Activated T-cell treated with anti-CD3 and anti-CD28 coated beads, Interleukin-2, amount 50 U/mL, for 72 hours (primary cell): ENCODE measurements at places on chromosomes 16 and 17.

GRCh38 chr16:75074920-75075687 is 41.5 kb downstream of the LDHD start:
- peak; percentile 89 for DNase-seq

GRCh38 chr17:17080781-17081180 is 38.5 kb downstream of the MPRIP start:
- DNase-seq, result no peak

GRCh38 chr16:58030136-58030840 is 4.7 kb downstream of the MMP15 start:
- DNase-seq, result no peak

DNA sequence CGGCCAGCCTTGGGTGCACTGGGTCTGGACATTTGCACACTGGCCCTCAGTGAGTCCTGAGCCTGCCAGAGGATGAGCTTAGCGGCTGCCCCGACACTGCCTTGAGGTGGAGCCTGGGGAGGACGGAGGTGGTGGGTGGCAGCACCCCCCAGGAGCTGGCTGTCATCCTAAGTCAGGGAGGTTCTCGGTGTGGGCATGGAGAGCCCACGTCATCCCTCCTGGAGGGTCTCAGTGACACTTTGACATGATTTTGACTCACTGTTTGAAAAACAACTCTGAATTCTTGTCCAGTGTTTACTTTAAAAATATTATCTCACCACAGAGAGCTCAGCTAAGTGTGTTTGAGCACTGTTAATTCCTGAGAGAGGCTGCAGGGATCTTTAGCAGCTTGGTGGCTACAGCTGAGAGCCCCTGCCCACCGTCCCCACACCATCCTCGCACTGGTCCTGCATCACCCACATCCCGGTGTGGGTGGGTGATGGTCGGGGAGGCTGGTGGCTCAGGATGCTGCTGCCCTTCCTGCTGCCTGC is 63.1 kb downstream of the BANP start:
- DNase-seq, result no peak

- DNase-seq, result peak; percentile 65
Measured at GRCh38 chr16:68289621-68290329, 21.0 kb downstream of the SLC7A6OS start.

- DNase-seq, result no peak
Measured at GRCh38 chr17:82495844-82496528, 23.5 kb upstream of the FOXK2 start.

- no peak for DNase-seq
Measured at GRCh38 chr16:67154578-67155294, 3.9 kb upstream of the B3GNT9 start.

DNA sequence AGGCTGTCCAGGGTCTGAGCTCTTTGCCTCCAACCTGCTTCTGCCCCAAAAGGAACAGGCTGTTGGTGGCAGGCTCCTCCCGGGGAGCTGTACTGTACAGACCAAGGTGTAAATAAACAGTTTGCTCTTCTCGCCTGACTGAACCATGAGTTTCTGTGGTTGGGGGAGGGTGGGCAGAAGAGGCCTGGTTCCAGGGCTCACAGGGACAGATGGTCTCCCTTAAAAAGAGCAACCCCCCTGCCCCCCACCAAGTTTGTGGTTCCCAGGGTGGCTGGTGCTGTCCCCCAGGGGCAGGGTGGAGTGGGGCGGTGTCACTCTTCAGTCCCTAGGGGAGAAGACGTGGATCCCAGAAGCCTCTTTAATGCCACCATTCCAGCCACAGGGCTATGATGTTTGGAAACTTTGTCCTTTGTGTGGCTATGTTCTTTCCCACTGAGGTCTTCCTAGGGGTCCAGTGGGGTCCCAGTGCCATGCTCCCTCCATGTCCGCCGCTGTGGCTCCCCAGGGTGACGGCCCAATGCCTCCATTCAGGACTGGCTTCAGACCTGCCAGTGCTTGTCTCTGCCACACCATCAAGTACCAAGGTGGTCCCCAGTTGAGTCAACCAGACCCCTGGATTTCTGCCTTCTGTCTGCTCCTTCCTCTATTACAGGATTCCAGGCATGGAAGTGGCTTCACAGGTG is 146.7 kb downstream of the RAB11FIP4 start:
- no peak for DNase-seq

DNA sequence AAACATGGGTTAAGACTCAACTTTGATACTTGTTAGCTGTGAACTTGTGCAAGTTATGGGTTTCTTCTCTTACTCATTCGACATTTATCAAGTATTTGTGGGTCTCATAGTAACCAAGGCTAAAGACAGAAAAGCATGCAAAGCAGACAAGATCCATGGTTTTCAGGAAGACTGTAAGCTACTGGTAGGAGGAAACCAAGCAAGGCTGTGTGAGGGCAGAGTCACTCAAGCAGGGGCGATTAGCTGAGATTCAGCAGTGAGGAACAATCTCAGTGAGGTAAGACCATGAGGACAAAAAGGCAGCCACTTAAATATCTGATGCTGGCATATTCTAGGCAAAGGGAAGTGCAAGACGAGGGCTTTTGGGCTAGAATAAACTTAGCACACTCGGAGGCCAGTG is 29.5 kb downstream of the MBTD1 start:
- DNase-seq, result no peak

GRCh38 chr17:70394473-70395232 is 225.3 kb downstream of the KCNJ2 start:
- DNase-seq, result no peak

- no peak for DNase-seq
Measured at GRCh38 chr17:42457107-42457792, 1.4 kb upstream of the ATP6V0A1 start.

- DNase-seq, result no peak
Measured at GRCh38 chr17:34006126-34006525, 249.0 kb upstream of the CCL2 start.

DNA sequence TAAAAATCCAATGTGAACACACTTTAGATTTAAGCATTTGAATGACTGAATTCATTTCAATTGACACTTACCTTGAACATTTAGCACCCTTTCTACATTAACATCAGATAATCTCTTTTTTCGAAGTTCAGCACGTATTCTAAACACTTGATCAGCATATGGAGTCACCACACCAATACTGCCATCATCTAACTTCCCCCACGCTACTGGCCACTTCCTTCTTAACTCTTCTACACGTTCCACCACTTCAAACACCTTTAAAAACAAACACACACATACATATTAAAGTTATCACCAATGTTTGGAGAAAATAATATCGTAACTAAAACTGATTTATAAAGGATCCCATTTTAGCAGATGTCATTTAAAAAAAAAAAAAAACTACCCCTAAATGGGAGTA is 93.5 kb downstream of the CACNG1 start:
- DNase-seq, result no peak

DNA sequence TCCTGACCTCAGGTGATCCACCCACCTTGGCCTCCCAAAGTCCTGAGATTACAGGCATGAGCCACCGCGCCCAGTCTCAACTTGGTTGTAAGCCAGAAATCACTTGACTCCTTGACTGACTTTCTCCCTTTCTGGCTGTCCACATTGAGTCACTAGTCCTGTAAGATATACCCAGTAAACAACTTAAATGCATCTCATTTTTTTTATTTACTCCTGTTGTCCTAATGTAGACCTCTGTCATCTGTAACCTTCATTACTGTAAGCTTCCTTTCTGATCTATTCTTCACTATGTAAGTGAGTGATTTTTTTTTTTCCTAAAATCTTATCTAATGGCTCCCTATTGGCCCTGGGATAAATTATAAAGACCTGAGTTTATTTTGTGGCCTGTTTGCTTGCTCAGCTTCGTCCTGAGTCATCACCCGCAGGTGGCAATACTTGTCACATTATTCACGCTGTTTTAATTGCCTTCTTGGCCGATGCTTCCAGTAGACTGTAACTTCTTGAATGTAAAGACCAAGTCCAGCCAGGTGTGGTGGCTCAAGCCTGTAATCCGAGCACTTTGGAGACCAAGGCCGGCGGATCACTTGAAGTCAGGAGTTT is 41.0 kb downstream of the PAFAH1B1 start:
- no peak for DNase-seq

- DNase-seq, result no peak
Measured at GRCh38 chr16:51175081-51175480, 24.0 kb upstream of the SALL1 start.

DNA sequence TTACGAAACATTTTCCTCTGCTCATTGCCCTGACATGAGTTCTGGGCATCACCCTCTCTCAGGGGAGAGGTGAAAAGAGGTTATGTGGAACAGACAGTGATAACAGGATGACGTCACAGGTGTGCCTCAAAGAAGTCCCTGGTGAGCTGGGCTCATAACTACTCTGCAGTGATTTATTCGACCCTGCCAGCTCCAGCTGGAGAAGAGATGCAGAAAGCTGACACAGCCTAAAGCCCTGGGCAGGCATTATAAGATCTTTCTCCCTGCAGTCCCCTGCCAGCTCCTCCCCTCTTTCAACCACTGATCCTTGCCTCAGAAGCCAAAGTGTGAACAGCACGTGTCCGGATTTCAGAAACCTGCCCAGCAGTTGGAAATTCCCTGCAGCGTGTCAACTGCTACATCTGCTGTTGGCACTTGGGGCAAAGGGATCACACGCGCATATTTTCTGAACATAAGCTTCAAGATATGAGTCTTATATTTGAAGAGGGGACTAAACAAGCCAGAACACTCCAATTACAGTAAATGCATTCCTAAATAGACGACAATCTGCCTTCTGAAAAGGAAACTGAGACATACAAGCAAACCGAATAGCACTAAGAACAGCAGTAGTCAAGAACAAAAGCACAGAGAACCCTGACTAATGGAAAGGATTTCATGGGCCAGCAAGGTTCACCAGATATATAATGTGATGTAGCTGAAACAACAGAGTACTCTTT is 80.5 kb downstream of the SMG6 start:
- DNase-seq, result peak; percentile 63

- no peak for DNase-seq
Measured at GRCh38 chr16:55041540-55042234, 111.0 kb downstream of the IRX5 start.

DNA sequence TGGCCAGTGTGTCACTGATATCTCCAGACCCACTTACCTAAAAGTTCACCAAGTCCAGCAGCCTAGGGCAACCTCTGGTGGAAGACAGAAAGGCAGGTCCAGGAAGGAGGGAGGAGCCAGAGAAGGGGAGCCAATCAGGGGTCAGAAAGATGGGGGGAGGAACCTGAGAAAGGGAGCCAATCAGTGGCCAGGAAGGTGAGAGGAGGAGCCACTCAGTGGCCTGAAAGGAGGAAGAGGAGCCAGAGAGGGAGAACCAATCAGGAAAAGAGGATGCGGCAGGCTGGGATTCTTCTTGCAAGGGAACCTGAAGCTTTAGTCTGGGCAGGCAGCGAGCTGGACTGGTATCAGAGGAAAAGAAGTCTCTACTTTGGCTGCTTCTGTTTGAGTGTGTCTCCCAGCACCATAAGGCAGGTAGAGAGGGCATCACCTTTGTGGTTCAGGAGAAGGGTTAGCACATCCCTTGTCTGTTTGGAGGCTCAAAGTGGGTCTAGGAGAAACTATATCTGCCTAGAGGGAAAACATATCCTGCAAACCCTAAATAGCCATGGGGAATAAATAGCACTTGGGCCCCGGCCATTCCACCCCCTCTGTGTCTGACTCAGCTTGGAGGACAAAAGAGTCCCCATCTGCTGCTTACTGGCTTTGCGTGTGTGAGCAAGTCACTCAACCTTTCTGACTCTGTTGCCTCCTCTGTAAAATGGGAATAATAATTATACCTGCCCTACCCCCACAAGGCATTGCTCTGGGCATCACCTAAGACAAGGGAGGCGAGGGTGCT is 43.4 kb upstream of the CRHR1 start:
- DNase-seq, result peak; percentile 49

GRCh38 chr16:64974381-64974780 is 147.5 kb downstream of the CDH11 start:
- no peak for DNase-seq
